ENCODE measurements at places on chromosomes 6 and 20.

DNA sequence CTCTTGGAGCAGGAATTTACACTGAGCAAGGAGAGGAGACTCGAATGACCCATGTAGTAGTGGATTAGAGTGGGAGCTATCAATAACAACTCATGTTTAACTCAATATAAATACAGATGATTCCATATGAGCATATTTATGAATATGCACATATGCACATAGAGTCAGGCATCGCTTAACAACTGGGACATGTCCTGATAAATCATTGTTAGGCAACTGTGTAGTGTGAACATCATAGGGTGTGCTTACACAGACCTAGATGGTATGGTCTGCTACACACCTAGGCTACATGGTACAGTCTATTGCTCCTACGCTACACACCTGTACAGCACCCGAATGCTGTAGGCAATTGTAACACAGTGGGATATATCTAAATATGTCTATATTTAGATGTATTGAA lies 75.9 kb upstream of the RALGAPA2 start:
- DNase-seq: no peak

- DNase-seq: no peak
Measured at GRCh38 chr6:100057941-100058340, 63.9 kb upstream of the MCHR2 start.

DNA sequence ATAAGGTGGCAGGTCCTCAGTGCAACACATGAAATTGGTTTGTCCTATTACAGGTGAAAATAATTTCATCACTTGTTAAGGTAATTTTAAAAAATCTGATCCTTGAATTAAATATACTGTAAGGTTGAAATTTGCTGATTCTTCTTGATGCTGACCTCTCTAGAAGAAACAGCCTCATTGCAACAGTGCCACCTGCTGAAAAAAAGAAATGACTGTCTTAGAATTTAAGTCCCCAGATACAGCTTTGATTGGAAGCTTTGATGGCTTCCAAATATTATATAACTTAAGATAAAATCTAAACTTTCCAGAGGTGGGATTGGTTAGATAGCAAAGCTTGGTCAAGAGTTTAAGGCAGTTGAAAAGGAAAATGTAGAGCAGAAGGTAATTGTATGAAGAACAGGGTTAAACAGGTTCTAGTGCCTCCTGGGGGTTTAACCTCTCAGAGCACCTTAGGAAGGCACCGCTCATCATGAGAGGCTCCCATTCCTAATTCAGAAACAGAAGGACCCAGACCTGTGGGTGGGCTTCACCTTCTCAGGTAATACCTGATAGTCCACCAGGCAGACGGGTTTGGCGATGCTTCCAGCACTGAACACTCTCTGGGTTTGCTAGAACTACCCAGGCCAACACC lies 401.0 kb downstream of the PAX1 start:
- no peak for DNase-seq

DNA sequence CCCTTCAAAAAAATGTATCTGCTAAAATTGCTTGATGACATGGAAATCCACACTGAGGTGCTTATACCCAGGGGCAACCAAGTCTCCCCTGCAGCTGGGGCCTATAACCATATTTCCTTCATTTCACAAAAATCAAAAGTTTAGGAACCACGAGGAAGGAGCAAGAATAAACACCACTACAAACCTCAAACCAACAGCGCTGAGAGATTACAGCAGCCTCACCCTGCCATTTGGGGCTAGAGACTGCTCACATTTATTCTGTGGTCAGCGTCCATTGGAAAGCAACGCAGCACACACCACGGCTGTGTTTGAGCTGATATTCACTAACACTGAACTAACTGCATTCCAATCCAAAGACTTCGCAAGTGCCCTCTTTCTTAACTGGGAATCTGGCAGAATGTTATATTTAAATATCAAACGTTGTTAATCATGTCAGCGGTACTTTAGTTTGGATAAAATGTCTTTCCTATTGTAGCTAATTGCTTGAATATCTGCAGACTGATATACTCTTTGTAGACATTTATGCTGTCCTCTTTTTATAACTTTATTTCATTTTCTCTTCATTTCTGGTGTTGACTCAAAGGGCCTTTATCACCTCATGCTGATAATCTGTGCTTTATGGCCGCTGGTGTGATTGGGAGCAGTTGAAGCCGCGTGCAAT lies 94.6 kb downstream of the FOXA2 start:
- no peak for DNase-seq

DNA sequence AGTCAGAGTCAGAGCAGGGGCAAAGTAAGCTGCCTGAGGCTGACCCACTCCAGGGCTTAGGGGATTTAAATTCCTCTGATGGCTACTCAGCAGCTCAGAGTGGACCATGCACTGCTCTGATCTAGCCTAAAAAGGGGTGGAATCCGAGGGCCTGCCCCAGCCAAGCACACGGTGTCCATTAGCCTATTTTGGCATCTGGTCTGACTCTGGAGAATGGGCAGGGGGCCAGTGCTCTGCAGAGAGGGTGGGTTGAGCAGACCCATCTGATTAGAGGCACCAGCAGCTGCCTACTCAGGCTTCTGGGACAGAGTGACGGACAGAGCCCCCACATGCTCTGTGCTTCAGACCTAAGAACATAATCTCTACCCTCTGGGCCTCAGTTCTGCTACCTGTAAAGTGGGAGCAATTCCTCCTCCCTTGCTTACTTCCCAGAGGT lies 25.9 kb upstream of the TGM2 start:
- DNase-seq: no peak

All from hippocampal formation (tissue), 2 donors.